ENCODE measurements at places on chromosomes 12 and 14.

DNA sequence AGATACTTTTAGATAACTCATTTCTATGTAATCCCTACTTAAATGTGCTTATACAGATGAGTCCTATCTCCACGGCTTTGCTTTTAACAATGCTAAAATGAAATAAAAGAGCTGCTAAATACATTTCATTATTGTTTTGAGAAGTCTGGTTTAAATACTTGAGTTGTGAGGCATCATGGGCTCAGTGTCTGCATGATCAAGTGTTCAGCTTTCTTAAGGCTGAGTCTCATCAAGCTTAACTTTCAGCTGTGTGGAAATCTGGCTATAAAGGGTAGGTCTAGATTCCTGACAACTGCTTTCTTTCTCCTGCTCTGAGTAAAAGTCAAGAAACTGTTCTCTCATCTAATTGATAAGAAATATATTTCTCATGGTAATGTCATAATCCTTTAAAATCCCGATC is 235.4 kb downstream of the FSCB start:
- DNase-seq, result no peak

DNA sequence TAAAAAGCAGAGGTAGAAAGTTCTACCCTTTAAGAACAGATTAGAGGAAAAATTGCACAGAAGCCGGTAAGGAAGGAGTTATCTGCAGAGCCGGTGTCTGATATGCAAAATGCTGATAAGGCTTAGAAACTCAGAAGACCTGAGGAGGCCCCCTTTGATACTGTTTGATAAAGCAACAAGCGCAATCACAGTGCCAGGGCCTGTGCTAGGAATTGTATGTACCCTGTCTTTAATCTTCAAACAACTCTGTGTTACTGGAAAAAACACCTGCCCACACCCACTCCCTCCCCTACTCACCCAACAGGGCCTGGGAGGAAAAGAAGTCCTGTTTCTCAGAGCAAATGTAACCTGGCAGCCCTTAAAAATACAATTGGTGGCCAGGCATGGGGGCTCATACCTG is 112.7 kb upstream of the FUT8 start:
- no peak for DNase-seq

DNA sequence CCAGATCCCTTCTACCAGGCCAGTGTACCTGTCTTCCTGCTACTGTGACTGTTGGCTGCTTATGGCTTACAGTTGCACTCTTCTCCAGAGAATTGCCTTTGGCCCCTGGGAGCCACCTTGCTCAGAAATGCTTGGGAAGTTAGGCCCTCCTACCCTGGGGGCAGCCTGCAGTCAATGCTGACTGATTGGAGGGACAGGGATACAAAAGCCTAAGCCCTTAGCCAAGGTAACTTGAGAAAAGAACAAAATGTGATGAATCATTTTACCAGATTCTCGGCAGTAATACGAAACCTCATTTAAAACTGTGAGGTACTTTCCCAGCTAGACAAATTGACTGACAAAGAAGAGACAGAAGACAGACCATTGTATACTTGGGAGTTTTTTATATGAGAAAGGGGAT is 47.3 kb downstream of the PTCSC3 start:
- no peak for DNase-seq

DNA sequence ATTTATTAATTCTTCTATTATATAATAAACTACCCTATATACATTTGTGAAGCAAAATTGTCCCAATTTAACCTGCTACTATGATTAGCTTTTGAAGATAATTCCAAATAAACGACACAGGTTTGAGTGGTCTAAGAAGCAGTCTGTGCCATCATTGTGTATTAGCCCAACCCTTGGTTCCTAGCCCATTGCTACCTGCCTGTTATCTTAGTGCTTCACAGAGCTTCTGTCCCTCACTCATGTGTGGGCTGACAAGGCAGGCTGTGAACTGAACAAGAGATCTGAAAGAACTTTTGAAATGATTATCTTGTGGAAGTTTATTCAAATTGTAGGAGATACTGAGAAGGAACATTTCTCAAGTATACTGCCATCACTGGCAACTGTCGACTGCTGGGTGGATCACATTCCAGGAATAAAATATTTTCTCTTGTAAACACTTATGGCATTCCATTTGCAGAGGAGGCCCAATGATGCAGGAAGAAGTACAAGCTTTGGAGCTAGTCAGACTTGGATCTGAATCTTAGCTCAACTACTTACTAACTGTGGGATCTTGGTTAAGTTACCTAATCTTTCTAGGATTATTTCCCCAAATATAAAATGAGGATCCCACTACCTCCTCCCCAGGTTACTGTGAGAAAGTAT is 7.8 kb upstream of the MTERF2 start:
- no peak for DNase-seq

DNA sequence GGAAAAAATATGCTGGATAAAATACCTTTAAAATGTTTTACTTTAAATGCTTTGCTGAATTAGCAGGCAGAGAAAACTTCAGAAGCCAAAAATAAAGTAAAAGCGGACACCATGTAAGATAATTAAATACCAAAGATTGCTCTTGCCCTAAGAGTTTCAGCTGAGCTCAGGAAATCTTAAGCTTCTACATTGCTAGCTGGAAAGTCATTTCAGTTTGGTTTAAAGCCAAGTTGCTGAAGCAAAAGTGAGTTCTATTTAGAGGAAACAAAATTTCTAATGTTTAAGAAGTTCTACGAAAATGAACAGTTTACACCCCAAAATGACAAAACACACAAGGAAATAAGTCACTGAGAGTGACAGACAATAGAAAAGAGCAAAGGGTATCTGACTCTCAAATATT is 310.0 kb downstream of the ADAMTS20 start:
- DNase-seq, result no peak

DNA sequence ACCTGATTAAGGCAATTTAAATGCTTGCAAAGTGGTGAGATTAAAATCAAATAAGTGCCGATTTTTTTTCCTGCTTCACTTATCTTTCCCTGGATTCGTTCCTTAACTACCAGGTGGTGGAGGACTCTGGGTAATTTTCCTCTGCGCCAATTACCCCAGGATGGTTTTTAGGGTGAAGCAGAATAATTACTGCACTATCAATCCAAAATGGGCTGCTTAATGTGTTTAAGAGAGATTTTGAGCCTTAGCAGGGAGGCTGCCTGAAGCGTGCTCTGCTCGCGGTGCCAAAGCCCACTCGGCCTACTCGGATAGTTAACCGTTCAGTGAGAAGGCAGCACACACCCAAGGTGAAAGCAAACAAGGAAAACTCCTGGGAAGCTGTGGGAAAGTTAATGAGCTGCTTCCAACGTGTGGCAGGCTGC is 274.9 kb upstream of the LMO3 start:
- no peak for DNase-seq

DNA sequence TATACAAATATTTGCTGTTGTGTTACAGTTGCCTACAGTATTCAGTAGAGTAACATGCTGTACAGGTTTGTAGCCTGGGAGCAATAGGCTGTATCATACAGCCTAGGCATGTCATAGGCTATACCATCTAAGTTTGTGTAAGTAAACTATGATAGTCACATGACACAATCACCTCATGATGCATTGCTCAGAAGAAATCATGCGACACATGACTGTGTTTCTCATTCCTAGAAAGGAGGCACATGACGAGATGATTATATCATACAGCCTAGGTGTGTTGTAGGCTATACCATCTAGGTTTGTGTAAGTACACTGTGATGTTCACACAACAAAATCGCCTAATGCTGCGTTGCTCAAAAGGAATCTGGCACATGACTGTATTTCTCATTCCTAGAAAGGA is 31.9 kb downstream of the NOPCHAP1 start:
- DNase-seq, result no peak

DNA sequence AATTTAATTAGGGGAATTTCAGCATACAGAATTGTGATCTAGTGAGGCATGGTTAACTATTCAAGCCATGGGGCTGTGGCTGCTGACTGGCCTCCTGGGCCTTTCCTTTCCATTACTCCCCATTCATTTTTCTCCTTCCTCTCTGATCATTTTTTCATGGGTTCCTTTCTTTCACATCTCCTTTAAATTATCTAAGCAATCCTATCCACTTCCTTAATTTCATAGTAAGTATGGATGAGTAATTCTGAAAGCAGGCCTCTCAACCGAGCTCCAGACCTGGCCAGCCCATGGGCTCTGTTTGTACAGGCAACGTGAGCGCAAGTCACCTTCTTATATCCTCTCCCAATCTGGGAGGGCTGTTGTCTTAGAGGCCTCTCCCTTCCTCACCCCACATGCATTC is 13.4 kb downstream of the CKAP4 start:
- DNase-seq, result no peak

DNA sequence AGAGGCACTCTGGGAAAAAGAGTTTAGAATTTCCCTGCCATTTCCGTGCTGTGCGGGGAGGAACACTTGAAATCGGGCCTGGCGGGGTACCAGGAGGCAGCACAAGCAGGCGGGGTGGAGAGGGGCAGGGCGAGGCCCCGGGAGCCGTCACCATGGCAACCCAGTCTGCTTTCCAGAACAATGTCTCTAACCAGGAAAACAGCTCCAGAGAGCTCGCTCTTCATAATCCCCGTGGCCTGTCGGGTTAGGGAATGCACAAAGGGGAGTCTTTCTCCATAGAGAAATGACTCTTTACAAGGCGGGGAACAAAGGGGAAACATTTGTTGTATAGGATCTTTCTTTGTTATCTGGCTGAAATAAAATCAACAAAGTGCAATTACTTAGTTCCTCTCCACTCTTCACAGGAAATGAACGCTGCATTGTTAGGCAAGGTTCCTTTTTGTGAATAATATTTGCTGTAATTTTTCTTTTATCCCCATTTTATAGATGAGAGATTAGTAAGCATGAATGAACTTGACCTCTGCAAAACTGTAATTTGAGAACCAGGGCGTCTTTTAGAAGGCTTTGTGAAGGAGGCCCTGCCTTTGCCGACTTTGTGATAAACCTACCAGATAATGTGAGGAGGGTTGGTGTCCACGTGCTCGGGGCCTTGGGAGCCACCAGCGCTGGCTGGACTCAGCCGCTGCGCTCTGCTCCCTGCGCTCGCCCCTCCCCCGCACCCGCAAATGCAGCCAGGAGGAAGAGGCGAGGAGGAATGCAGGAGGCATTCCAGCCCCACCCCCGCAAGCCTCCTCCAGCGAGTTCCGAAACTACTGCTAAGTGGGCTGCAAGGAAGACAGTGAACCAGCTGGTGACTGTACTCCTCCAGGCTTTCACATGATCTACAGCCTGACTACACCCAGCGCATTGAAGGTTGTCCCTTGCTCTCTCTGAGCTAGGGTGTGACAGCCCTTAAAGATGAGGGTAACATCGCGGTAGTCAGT is 105.2 kb upstream of the ATF7IP start:
- DNase-seq, result no peak

DNA sequence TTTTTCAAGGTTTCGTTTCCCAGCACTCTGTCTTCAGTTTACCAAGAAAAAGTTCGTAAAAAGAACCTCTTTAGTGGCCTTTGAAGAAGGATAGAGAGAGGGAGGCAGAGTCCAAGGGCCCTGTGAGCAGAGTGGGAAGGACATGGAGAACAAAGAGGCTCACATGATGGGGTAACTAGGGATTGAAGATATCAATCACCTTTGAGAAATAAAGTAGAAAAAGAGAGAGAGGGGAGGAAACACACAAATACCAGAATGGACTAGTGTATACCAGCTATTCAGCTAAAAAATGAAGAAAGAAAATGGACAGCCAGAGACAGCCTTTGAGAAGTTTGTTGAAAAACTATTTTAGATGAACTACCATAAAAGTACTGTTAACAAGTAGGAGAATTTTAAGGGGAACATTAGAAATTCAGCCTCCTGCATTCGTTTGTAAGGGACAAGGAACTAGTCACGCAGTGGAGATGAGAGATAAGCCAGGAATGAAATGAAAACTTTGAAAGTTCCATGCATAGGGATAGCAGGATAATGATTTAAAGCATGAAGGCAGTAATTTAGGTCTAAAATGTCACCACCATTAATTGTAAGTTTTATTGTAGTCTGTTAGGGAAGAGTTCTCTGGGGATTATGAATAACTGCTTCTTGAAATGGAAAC is 82.1 kb downstream of the SPTSSA start:
- DNase-seq, result no peak

DNA sequence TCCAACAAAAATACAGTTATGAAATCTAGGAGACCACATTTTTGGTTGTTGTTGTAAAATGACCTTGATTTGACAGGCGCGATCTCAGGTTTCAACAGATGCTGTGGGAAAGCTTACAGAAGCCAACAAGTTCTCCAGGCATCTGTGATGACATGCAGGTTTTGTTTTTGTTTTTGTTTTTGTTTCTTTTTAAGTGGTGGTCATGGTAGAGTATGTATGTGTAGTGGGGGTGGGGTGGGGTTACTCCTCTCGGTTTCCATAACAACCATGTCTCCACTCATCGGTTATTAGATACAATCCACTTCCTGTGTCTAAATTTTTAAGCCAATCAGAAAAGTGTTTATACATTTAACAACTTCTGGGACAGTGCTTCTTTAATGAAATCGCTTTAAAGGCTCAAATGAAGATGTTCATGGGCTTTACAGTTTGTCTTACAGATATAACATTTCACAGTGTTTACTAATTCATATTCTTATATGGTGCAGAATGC is 199.9 kb upstream of the FOXN3 start:
- DNase-seq, result no peak

- no peak for DNase-seq
Measured at GRCh38 chr12:47801904-47802246, 17.8 kb downstream of the HDAC7 start.

GRCh38 chr12:27012239-27012981 is 1.8 kb downstream of the TM7SF3 start:
- no peak for DNase-seq

GRCh38 chr12:5220099-5220498 is 176.4 kb downstream of the KCNA5 start:
- no peak for DNase-seq

DNA sequence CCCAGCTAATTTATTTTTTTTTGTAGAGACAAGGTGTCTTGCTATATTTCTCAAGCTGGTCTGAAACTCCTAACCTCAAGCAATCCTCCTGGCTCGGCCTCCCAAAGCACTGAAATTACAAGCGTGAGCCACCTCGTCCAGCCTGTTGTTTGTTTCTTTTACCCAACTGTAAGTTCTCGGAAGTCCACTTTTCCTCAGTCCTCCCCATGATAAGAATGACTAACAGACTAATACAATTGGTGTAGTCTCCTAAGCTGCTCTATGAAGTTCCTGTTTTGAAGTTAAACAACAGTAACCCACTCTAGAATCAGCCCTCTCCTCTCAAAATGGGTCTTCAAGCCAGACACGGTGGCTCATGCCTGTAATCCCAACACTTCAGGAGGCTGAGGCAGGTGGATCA is 36.5 kb downstream of the HIGD1C start:
- no peak for DNase-seq

DNA sequence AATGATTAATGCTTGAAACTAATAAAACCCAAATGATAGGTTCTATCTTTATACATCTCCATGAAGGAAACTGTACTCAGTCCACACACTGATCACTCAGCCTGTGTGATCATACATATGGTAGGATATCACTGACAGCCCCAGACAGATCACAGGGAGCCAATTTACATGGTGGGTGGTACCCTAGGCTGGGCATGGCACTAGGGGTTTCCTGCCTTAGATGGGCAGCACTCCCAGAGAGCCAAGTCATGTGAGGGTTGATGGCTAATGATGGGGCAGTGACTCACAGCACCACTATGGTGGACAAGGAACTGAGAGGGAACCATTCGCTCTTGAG is 89.6 kb upstream of the PTPRR start:
- DNase-seq, result no peak

Measured in stimulated activated CD8-positive, alpha-beta memory T cell treated with anti-CD3 and anti-CD28 coated beads, Interleukin-15, amount 100 ng/mL, for 24 hours (primary cell).